ENCODE measurements at places on chromosomes 11 and 22.

GRCh38 chr11:112748713-112749543 is 212.3 kb upstream of the NCAM1 start:
- DNase-seq: no peak

DNA sequence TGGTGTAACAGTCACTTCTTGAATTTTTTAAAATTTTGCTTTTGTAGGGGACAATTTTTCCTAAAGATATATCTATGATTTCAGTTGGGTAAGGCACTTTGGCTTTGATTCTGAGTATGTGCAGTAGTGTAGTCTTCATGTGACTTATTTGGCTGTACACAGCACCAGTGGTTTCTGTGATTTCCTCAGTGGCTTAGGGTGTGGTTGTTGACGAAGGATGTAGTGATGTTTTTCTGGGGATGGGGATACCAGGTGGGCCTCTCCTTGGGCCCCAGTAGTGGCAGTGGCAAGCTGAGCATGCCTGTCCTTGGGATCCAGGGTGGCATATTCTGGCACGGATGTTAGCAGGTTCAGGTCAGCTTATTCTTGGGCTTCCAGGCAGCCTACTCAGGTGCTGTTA is 364.9 kb upstream of the CADM1 start:
- no peak for DNase-seq

DNA sequence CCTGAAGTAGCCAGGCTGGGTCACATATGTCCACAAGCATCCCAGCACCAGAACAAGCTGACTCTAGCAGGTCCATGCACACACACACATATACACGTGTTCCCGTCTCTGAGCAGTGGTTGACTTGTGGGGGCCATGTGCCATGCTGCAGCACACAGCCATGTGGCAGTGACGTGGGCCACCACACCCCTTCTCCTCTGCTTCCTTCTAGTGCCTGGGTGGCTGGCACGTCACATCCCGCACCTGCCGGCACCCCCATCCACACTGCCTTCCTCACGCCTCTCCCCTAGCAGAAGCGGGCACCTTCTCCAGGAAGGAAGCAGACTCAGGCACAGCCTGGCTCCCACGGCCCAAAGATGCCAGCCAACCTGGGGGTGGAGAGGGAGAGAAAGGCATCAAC is 9.5 kb downstream of the SYT7 start:
- DNase-seq: no peak

GRCh38 chr11:122319691-122320620 is 203.9 kb upstream of the BLID start:
- DNase-seq: no peak

DNA sequence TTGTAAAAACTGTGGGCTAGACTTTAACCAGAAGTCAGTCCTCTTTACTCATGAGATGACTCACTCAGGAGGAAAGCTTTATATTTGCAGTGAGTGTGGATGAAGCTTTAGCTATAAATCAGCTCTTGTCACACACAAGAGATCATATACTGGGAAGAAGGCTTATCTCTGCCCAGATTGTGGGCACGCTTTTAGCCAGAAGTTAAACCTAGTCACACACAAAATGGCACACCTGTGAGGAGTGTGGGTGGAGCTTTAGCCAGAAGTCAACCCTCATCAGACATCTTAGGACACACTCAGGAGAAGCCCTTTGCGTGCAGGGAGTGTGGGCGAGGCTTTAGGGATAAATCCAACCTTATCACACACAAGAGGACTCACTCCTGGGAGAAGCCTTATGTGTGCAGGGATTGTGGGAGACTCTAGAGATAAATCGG is 706.9 kb upstream of the LUZP2 start:
- DNase-seq: no peak

DNA sequence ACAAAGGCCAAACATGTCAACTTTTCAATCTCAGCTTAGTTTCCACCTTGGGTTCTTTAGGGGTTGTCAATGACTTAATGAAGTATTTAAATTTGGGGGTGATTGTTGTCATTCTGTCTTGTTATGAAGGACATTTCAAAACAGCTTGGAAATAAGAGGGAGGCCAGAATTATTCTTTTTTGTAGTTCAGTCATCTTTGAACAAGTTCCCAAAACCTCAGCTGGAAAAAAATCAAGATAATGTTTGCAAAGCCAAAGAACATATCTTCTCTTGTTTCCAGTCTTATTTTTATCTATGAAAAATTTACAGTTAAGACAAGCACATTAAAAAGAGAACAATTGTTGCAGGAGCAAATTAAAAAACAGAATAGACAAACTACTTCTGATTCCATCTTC is 612.8 kb downstream of the INSC start:
- no peak for DNase-seq

- no peak for DNase-seq
Observed at GRCh38 chr11:126034933-126035425, 27.7 kb downstream of the CDON start.

DNA sequence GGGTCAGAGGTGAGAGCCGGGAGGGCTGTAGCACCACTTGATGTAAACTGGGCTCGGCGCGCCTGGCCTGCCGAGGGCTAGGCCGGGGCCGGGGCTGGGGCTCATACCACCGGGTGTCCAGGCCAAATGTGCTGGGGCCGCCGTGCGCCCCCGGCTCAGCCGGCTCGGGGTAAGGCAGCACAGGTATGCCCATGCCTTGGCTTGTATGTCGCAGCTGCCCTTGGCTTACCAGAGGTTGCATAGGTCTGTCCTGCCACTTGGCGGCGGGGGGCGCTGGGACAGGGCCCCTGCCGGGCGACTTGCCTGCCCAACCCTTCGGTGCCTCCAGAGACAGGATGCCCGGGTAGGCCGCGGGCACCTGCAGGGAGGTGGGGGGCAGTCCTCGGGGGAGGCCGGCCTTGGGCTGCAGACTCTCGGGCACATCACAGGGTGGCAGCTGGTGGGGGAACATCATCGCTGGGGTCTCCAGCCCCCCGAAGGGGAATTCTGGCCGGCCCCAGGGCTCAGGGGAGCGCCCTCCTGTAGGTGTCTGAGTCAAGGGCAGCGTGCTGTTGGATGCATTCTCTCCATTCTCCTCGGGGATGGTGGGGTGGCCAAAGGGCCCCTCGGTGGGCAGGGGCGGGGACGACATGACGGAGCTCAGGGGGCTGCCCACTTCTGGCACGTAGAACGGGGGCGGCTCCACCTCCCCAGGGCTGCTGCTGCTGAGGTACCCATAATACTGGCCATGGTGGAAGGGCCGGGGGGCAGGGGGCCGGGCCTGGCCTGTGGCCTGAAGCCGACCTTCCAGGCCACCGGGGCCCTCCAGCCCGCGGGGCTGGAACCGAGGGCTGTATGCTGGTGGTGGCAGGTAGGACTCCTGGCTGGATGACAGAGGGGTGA is 36.4 kb downstream of the IGSF9B start:
- DNase-seq: no peak

GRCh38 chr11:90326647-90327046 is 103.8 kb upstream of the CHORDC1 start:
- DNase-seq: no peak

- DNase-seq: no peak
Observed at GRCh38 chr11:107337917-107338316, 119.7 kb downstream of the CWF19L2 start.

GRCh38 chr22:44718418-44718817 is 16.4 kb downstream of the PRR5 start:
- DNase-seq: no peak

GRCh38 chr11:119729581-119729927 is 554 bp upstream of the NECTIN1 start:
- DNase-seq: no peak

- DNase-seq: no peak
Observed at GRCh38 chr22:49590851-49591445, 236.7 kb downstream of the BRD1 start.

- DNase-seq: no peak
Observed at GRCh38 chr11:76310832-76311595, 69.9 kb downstream of the THAP12 start.

DNA sequence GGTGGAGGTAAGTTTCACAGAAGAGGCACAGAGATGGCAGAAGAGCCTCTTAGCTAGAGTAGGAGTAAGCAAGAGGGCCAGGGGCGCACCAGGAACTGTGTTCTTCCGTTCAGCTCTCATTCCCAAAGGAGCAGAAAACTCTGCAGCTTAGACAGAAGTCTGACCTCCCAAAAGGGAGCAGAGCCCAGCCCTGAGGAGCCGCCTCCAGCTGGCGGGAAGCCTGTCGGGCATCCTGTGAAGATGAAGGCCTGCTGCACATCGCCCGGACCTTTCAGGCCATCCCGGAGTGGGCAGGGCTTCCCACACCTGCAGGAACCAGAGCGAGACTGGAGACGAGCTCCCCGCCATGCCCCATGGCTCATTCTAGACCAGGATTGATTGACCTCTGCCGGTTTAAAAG is 1102.8 kb downstream of the BRD1 start:
- DNase-seq: no peak

- DNase-seq: no peak
Observed at GRCh38 chr11:114678125-114679036, at the start of gene NXPE2. Gene NXPE2 (plus strand): TSS chr11:114678527. CDS start chr11:114678576, 49 bp downstream.

GRCh38 chr11:2864901-2865300 is 20.7 kb downstream of the CDKN1C start:
- DNase-seq: no peak

- no peak for DNase-seq
Observed at GRCh38 chr11:18972336-18972735, 33.1 kb upstream of the MRGPRX1 start.

GRCh38 chr11:62542750-62543567 is 3.6 kb downstream of the AHNAK start:
- DNase-seq: peak; percentile 56

DNA sequence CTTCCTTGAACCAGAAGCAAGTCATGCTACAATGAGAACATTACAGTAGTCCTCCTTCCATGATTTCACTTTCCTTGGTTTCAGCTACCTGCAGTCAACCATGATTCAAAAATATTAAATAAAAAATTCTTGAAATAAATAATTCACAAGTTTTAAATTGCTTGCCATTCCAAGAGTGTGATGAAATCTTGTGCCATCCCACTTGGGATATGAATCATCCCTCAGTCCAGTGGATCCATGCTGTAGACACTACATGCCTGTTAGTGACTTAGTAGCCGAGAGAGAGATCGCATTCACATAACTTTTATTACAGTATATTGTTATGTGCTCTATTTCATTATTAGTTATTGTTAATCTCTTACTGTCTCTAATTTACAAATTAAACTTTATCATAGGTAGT is 6.0 kb downstream of the HOATZ start:
- no peak for DNase-seq

DNA sequence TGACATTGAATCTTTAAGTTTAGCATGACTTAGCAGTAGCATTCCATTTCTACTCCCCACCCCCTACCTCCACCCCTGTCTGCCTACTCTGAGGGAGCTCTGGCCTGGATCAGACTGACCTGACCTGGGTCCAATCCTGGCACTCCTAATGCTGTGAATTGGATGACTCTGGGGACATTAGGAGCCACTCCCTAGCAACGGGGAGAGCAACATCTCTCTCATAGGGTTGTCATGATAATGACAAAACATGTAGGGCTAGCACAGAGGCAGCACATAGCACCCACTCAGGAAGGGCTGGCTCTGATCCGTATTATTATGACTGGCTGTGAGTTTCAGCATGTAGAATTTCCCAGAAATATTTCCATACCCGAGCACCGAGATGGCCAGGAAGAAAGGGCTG is 40.5 kb downstream of the CABIN1 start:
- DNase-seq: no peak

- no peak for DNase-seq
Observed at GRCh38 chr11:102666331-102666957, 39.1 kb downstream of the MMP27 start.

DNA sequence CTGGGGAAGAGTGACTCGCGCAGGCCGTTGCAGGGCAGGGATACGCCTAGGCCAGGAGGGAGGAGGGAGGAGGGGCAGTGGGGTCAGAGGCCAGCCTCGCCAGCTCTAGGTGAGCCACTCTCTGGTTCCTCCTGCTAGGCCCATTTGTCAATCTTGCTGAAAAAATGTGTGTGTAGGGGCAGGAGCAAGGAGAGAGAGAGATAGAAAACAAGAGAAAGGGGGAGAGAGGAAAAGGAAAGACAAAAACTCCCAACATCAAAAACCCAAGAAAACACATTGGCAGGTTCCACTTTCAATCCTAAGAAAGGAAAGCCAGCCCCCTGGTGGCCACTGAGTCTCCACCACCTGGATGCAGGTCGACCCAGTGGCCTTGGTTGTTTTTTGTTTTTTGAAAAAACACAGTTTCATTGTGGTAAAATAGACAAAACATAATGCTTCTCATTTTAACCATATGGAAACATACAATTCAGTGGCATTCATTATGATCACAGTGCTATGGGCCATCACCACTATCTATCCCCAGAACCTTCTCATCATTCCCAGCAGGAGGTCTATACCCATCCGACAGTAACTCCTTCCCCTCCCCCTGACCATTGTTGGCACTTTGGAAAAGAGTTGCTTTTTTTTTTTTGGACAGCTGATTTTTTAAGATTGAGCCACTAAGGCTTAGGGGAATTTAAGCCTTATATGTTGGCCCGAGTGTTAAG is 10.9 kb downstream of the OMP start:
- DNase-seq: no peak

DNA sequence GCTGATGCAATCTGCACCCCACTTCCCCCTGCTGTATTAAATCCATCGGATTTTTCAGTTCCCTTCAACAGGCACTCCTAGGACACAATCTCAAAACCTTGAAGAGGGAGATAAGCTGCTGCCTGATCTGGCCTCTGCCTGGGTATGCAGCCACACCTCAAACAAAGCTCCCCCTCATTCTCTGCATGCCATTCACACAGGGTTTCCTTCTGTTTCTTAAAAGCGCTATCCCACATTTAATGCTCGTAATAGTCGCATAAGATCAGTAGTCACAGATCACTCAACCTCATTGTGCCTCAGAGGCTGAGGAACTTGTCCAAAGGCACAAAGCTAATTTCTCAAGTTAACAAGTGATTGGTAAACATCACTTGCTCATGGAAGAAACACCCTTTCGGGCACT is 34.0 kb downstream of the UQCR10 start:
- DNase-seq: no peak

DNA sequence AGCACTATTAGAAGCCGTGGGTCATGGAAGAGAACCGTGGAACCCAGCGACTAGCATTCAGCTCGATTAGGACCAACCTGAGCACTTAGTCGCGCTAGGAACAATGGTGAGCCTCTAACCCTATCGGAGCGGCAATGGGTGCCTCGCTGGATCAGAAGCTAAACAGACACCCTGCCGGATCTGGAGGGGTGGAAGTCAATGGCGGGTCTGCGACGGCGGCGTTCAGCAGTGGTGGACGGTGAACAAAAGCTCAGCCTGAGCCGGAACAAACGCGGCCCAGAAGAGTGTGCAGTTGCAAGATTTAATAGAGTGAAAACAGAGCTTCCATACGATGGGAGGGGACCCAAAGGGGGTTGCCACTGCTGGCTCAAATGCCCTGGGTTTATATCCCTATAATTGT is 391.8 kb upstream of the DDI1 start:
- no peak for DNase-seq

DNA sequence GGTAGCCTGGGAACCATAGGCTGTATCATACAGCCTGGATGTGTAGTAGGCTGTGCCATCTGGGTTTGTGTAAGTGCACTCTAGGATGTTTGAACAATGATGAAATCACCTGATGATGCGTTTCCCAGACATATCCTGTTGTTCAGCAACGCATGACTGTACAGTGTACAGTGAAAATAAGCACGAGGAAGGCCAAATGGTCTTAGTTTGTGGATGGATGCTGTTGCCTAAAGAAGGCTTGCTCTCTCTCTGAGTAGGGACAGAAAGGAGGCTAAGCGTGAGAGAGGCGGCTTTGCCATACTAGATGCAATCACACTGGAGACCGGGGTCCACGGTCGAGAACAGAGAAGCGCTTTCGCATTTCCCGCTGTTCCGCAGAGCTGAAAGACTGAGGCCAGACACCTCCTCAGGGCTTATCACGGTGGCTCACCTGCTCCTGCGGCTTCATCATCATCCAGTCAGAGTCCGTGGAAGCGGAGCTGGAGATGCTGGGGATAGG is 27.6 kb upstream of the APLP2 start:
- DNase-seq: no peak
